T1000 (cell line): ENCODE measurements at places on chromosomes 2 and 18.
A peak's percentile ranks its signal among the peaks of the same experiment; 100 is the strongest.

DNA sequence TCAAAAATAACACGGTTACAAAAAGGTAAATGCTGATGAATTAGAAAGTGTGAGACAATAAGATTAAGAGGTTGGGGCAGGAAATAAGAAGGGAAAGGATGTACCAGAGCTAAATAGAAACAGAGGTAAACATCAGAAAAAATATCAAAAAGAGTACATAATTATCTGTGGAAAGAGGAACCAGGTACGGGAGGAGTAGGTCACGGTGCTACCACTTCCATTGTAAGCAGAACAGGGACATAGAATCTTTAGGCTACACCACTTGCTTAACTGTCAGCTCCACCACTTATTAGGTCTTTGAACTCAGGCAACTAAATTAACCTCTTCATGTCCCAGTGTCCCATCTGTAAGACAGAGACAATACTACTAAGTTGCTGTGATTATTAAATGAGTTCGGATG lies 350.3 kb downstream of the LRATD1 start:
- no peak for DNase-seq

GRCh38 chr2:6650311-6650710 lies 215.4 kb downstream of the CMPK2 start:
- no peak for DNase-seq

GRCh38 chr18:67463829-67464228 lies 52.7 kb downstream of the DSEL start:
- DNase-seq = no peak

GRCh38 chr2:14015113-14015630 lies 617.3 kb upstream of the LRATD1 start:
- DNase-seq = no peak

DNA sequence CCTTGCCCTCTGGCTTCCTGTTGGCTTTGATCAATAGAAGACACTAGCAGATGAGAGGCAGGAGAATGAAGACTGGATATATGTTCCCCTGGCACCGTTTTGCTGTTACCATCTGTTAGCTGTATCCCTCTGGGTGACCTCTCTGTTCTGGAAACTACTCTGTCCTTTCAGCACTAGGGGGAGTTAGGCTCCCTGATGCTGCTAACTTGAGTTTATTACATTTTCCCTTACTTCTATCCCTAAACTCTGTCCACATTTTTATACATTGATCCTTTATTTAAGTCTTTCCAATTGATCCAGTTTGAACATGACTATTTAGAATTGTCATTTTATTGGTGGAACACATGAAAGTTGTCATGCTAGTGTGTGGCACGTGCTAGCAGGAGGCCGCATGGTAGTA lies 1014.3 kb upstream of the CDH2 start:
- no peak for DNase-seq

DNA sequence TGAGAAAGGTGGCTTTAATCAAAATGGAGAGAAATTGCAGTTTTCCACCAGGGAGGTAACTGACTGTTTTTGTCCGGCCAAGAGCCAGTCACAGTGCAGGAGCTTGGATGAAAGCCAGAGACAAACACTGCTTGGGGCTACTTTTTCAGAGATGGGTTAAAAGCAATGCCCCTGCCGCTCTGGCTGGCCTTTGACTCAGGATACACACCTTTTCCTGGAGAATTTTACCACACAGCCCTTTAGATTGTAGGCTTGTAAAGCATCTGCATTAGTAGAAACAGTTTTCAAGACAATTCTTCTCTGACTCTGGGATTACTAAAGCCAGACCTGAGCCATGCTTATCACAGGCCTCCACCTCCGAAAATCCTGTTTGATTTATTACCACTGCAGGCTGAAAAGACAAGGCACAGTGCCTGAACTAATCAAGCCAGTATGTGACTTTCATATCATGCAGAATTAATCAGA lies 79.7 kb downstream of the CCBE1 start:
- DNase-seq = no peak

GRCh38 chr18:24326211-24326610 lies 71.4 kb downstream of the OSBPL1A start:
- DNase-seq = no peak

DNA sequence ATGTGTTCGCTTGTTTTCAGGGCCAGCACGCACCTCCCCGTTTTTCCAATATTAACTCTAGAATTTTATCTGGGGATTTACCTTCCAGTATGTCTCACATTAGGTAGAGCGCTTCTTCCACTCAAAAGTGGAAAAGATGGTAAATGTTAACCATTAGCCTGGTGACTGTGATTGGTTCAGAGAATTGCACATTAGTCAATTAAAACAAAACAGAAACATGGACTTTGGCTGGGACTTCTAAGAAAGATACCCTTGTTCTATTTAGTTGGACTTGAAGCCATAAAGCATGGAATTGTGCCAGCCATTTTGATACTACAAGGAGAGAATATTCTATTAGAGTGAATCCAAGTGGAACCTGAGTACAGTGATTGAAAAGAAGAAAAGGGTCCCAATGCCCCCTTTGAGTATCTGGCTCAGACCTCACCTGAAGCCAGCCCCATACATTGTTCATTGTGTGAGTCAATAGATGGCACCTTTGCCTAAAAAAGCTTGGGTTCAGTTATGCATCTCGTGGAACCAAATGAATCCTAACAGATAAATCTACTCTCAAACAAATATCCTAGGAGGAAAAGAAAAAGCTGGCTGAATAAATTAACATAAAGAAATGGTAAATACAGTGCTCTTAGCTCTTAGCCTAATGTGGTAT lies 354.3 kb downstream of the IRS1 start:
- DNase-seq = no peak

GRCh38 chr18:46256078-46256477 lies 151.9 kb downstream of the HAUS1 start:
- no peak for DNase-seq

- no peak for DNase-seq
Observed at GRCh38 chr2:7972670-7973069, 709.2 kb upstream of the ID2 start.

DNA sequence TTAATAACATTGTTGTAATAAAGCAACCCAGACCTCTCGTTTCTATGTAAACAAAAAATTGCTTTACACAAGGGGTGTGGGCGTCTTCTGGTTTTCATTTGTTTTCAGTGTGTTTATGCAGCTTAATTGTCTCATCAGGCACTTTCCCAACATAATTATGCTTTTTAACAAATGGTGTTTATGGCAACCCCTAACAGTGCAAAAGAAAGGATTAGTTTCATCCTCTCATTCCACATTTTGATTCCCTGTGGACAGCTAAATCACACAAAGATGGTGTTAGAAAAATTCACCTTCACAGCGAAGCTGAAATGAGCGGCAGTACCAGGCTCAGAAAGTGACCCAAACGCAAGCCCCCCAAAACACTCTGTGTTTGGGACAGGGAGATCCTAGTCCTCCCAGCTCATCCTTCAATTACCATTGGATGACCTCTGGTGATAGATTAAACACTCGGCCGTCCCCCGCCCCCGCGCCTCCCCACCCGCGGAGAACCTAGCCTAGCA lies 724 bp downstream of the FTCDNL1 start:
- no peak for DNase-seq

- DNase-seq = no peak
Observed at GRCh38 chr2:232860593-232861241, 9.3 kb upstream of the SNORC start.

- no peak for DNase-seq
Observed at GRCh38 chr2:184780384-184780783, 182.1 kb downstream of the ZNF804A start.

- no peak for DNase-seq
Observed at GRCh38 chr2:67919490-67919889, 143.3 kb downstream of the C1D start.

DNA sequence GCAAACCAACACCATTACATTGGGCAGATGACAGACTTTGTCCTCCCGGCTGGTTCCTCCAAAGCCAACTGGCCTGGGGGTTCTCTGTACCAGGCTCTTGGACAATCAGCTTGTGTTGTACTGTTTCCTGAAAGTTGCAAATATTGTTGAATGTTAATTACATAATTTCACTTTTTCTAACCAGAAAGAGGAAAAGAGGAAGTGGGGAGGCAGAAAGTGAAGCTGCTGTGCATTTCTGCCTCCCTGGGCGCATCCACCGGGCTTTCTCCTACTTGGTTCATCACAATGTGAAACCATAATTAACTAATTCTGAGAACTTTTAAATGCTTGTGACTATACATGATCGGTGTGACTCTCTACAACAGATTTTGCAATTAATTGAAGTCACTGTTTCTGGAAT lies 10.1 kb downstream of the TWIST2 start:
- DNase-seq = no peak

GRCh38 chr2:36549165-36549574 lies 48.8 kb downstream of the FEZ2 start:
- DNase-seq = no peak

DNA sequence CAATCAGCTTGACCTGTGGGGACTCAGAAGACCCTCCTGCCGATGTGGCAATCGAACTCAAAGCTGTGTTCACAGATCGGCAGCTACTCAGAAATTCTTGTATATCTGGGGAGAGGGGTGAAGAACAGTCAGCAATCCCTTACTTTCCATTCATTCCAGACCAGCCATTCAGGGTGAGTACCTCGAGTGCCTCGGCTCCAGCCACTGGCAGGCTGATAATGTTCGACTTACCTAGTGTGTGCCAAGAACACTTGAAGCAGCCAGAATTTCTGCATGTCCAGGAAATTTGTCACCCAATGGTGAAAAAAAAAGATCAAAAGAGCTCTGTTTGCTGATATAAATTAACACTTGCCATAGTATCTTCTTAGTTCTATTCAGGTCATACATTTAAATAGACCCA lies 2.3 kb downstream of the LGALSL start:
- no peak for DNase-seq

GRCh38 chr2:42029171-42029570 lies 18.6 kb upstream of the PKDCC start:
- DNase-seq = no peak

- DNase-seq = no peak
Observed at GRCh38 chr2:164568317-164568716, 53.0 kb downstream of the GRB14 start.

GRCh38 chr2:50720697-50721315 lies 311.1 kb downstream of the NRXN1 start:
- DNase-seq = no peak

DNA sequence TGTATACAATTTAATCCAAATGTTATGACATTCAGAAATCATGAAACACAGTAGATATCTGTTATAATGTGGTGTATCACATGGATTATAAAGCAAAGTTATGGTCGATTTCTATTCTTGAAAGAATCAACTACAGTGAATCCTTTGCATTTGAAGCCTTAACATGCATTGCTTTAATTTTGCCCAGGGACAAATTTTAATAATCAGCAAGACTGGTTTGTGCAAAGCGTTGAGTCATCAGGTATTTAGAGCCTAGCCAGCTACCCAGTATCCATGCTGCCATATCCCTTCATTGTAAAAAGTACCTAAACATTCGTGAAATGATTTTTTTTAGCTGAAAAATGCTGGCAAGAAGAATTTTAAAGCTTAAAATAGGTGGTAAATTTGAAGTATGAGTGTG lies 8.9 kb upstream of the SPDYA start:
- no peak for DNase-seq

- no peak for DNase-seq
Observed at GRCh38 chr2:234494361-234495250, 2.3 kb downstream of the ARL4C start.

DNA sequence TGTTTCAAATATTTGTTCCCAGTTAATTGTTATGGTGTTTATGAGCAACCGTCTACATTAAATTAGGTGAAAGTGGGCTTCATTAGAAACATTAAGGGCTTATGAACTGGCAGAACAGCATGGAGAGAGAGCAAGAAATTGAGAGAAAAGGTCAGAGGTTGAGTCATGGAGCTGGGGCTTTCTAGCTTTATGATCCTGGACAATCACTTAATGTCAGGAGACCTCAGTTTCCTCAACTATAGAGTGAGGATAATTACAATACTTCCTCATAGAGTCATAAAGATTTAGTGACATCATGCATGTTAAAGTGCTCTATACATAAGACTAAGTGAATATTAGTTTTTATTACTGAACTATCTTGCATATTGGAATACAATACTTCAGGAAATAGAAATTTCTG lies 83.9 kb downstream of the PLCL1 start:
- DNase-seq = no peak

GRCh38 chr2:70673041-70673647 lies 94.9 kb downstream of the ADD2 start:
- no peak for DNase-seq

GRCh38 chr18:45324495-45325113 lies 290.7 kb upstream of the SLC14A2 start:
- DNase-seq = no peak

DNA sequence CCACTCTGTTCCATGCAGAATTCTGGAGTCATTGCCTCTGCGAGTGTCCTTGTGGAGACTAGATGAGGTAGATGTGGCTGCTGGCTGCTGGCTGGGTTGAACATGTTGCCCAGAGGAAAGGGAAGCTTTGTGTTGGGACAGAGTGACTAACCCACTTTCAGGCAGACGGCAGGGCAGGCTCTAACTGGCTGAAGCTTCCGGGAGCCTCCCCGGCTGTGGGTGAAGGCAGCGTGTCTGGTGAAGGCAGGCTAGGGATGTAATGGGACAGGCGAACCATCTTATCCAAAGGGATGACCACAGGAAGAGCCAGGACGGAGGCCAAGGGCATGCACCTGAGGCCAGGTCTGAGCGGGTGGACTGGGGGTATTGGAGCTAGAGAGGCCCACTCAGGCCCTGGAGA lies 16.0 kb downstream of the ASPRV1 start:
- DNase-seq = no peak

DNA sequence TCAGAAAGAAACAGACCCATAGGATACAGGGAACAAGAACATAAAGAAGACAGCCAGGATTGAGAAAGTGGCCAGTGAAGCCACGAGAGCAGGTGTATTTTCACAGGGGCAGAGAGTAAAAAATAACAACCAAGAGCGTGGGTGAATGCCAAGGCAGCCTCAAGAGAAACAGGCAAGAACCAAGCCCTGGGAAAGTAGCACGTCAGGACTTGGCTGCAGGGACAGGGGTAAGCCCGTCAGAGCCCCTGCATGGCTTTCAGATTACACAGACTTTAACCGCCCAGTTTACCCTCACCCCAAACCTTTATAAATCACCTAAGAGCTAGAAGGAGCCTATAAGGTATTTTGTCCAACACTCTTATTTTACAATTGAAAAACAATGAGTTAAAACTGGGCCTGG lies 43.7 kb downstream of the ARL4C start:
- no peak for DNase-seq

GRCh38 chr2:23381084-23381483 lies 3.9 kb upstream of the KLHL29 start:
- DNase-seq = peak; percentile 17

DNA sequence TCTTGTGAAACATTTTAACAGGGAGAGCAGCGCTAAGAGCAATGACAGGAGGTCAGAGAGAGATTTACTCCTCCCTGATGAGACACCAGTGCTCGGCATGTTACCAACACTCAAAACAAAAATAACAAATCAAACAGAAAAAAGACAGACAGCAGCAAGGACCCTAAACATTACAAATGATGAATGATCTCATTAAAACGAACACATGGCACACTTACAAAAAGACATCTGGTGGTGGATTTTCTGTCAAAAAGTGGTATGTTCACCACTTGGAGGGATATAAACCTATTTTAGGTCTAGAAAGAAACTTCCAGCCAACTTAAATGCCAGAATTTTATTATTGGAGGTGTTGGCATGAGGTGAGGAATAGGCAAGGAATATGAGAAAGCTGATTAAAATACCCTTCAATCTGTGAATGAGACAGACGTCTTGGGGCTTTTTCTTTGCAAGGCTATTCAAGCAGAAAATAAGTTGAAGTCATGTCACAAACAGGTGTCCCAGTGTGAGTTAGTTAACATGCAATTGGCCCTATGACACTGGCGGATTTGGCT lies 112.8 kb downstream of the PRELID3A start:
- no peak for DNase-seq
